Activated CD4-positive, CD25-positive, alpha-beta regulatory T cell treated with anti-CD3 and anti-CD28 coated beads, Interleukin-2, amount 50 U/mL, for 24 hours (primary cell): ENCODE measurements at places on chromosomes 7 and 10.

DNA sequence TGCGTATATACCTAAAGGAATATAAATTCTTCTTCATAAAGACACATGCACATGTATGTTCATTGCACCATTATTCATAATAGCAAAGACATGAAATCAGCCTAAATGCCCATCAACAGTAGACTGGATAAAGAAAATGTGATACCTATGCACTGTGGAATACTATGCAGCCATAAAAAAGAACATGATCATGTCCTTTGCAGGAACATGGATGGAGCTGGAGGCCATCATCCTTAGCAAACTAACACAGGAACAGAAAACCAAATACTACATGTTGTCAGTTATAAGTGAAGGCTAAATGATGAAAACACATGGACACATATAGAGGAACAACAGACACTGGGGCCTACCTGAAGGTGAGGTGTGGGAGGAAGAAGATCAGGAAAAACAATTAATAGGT is 48.7 kb downstream of the GPR37 start:
- no peak for ATAC-seq

DNA sequence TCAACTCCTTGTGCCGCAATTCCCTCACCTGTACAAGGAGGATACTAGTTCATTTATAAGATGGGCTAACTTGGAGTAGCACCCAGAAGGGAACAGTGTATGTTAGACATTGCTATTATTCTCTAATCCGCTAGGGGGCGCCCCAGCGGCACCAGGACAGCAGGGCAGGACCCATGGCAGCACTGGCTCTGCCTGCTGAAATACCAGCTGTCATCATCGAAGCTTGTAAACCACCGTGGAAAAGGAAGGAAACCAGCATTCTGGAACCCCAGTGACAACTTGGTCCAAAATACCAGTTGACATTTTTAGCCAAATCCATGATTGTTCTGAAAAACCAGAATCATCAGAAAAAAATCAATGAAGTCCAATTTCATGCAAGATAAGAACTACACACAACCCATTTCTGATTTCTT is 134.4 kb downstream of the ITGA8 start:
- peak; percentile 38 for ATAC-seq

- no peak for ATAC-seq
These were observed 666.9 kb downstream of the NXPH1 start for GRCh38 chr7:9100289-9100688.

- no peak for ATAC-seq
These were observed 36.7 kb downstream of the GOT1 start for GRCh38 chr10:99393683-99394082.

DNA sequence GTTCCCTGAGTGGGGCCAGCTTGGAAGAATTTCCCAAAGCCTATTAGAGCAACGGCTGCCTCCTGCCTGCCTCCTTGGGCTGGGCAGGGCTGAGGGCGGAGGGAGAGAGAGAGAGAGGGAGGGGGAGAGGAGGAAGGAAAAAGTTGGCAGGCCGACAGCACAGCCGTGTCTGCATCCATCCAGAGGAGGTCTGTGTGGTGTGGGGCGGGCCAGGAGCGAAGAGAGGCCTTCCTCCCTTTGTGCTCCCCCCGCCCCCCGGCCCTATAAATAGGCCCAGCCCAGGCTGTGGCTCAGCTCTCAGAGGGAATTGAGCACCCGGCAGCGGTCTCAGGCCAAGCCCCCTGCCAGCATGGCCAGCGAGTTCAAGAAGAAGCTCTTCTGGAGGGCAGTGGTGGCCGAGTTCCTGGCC is at the start of gene AQP1:
AQP1 (plus strand) TSS at position 293 of the 409 bp plus-strand sequence; CDS start at position 350, 57 bp downstream.
- ATAC-seq = no peak

DNA sequence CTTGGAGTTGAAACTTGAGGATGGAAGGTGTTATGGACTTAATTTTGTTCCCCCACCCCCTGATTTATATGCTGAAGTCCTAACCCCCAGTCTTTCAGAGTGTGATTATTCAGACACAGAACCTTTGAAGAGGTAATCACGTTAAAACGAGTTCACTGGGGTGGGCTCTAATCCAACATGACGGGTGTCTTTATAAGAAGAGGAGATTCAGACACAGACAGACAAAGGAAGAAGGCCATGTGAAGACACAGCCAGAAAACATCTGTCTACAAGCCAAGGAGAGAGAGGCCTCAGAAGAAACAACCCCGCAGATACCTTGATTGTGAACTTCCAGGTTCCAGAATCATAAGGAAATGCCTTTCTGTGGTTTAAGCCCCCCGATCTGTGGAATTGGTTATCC is 37.0 kb downstream of the GHRHR start:
- no peak for ATAC-seq

GRCh38 chr10:120097766-120098165 is 205.2 kb downstream of the SEC23IP start:
- ATAC-seq = no peak

DNA sequence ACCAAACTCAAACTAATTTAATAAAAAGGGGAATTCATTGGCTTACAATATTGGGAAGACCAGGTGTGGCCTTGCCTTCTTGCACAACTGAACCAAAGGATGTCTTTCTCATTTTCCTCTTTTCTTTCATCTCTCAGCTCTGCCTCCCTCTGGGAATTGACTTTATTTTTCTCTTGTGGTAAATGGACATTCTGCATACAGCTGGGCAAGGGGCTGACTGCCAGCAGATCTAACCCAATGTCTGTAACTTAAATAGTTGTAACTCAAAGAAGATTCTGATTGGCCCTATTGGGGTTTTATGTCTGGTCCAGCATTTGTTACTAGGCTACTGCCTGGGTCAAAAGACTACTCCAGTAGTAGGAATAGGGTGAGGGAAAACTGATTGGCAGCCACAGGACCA is 15.3 kb downstream of the PTTG1IP2 start:
- ATAC-seq = no peak

- ATAC-seq = no peak
These were observed 127.5 kb downstream of the MAD1L1 start for GRCh38 chr7:2105280-2105679.

- no peak for ATAC-seq
These were observed 146.2 kb downstream of the AHR start for GRCh38 chr7:17444673-17445072.

GRCh38 chr7:42091461-42092291 is 145.3 kb downstream of the GLI3 start:
- no peak for ATAC-seq
